ENCODE measurements at places on chromosomes 1 and 21. TPM values are rescaled to one million over a fixed set of nuclear protein-coding genes. Genes with fewer than 3 reads are reported as not detected.

DNA sequence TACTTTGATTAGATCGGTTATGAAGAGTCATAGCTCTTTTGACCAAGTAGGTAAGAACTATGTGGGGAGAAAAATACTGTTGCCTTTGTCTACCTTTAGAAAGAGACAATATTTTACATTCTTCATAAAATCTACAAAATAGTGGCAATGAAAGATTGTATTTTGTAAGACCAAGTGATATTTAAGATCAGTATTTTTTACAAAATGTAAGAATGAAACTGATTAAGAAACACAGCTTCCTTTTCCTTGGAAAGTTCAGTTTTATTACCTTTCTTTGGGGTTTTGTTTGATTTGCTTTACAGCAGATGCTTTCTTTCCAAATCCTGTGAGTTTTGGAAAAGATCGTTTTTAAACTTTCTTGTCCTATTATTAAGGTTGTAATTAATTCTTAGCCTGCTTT lies 69.8 kb downstream of the SLC35A3 start:
- peak overlapping the region; percentile 81 for H3K4me3 ChIP-seq
- H3K27ac ChIP-seq, result peak overlapping the region; percentile 96
- no peaks in the 10 kb centered on the region for H3K36me3 ChIP-seq
- no peaks in the 10 kb centered on the region for H3K27me3 ChIP-seq
- no peak for DNase-seq

DNA sequence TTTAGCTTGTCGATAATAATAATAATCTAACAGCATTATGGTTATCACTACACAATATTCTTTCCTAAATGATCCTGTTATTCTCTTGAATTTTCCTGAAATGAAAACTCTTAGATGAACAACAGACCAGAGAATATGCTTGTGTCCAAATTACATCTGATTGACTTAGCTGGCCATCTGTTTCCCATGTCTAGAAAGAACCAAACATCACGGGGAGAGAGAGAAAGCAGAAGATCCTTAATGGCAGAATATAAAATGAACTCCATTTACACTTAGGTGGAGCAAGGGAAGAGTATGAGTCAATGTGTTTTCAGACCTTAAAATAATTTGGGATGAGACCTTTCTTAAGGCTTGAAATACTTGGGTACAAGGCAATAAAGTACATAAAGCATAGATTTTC lies 162.2 kb downstream of the DSCAM start:
- H3K4me1 ChIP-seq, result no peaks in the 10 kb centered on the region
- no peaks in the 10 kb centered on the region for H3K36me3 ChIP-seq
- H3K27me3 ChIP-seq, result no peaks in the 10 kb centered on the region
- H3K4me3 ChIP-seq, result no peak overlapping the region
- H3K27ac ChIP-seq, result no peak overlapping the region
- DNase-seq, result no peak

DNA sequence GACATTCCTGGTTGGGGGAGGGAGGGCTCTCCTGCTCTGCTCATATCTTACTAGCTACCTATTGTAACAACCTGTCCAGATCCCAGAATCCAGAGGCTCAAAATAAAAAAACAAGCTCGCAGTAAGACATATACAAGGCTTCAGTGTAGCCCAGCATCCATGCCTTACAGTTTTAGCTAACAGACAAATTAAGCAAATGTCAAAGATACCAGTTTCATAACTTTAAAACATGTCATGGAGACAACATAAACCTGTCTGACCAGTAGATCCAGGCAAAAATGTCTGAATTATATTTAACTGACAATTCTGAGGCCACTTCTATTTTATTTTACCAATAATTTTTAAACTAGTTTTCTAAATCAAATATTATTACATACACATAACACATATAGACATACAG lies 167.7 kb upstream of the TNR start:
- no peaks in the 10 kb centered on the region for H3K27me3 ChIP-seq
- H3K27ac ChIP-seq, result no peak overlapping the region
- no peak for DNase-seq

DNA sequence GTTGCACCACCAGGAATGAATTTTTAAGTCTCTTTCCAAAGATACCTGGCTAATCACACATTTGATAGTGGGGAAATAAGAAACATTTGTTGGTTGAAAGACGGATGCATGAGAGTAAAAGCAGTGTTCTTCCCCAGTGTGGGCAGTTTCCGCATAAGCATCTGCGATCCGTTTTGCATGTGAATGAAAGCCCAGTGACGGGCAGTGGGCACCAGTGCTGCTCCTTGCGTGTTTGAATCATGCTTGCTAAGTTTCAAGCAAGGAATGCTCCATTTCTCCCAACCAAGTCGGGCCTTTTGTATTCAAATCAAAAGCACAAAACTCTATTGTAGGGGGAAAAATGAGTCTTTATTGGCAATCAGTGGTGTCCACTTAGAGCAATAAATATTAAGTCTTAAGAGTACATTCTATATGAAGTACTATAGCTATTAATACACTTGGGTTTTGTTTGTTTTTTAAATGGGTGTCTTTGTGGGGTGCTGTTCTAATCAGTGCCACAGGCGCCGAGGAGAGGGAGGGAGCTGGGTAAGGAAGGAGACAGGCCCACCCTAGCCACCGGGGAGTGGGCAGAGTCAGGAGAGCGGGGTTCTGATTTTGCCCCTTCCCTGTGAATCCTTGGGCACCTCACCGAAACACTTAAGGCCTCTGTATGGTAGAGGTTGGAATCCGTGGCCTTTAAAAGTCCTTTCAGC lies 750 bp upstream of the PTGFRN start:
- no peak overlapping the region for H3K27ac ChIP-seq
- H3K36me3 ChIP-seq, result no peaks in the 10 kb centered on the region
- no peak overlapping the region for H3K4me3 ChIP-seq
- no peak for DNase-seq

- H3K27me3 ChIP-seq, result peaks cover 20% of the 10 kb centered on the region
- no peak overlapping the region for H3K27ac ChIP-seq
- H3K4me3 ChIP-seq, result no peak overlapping the region
- no peaks in the 10 kb centered on the region for H3K36me3 ChIP-seq
- no peaks in the 10 kb centered on the region for H3K4me1 ChIP-seq
These were observed 10.2 kb upstream of the OR10J4 start for GRCh38 chr1:159421821-159422220.

DNA sequence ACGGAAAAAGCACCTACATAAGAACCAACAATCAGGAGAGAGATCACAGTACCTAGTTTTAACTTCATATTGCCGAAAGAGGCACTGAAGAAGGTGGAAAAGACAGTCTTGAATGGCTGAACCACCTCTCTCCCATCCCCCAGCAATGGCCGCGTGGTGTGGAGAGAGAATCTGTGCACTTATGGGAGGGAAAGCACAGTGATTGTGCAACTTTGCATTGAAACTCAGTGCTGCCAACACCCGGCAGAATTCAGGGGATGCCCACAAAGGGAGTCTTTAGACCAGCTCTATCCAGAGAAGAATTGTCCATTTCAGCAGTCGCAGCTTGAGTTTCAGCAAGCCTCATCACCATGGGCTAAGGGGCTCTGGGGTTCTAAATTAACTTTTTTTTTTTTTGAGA lies 186.3 kb upstream of the USP25 start:
- H3K4me1 ChIP-seq, result no peaks in the 10 kb centered on the region
- no peak for DNase-seq
- H3K27me3 ChIP-seq, result no peaks in the 10 kb centered on the region
- H3K4me3 ChIP-seq, result no peak overlapping the region

Gene OR2AK2
- 0.49 TPM for total RNA-seq

Gene PRELP
- total RNA-seq, result not detected
